Gastrocnemius medialis (tissue), 4 donors: ENCODE measurements at places on chromosomes 6 and 20. TPM values are rescaled to one million over a fixed set of nuclear protein-coding genes. Genes with fewer than 3 reads are reported as not detected.
A peak's percentile ranks its signal among the peaks of the same experiment; 100 is the strongest.

C6orf47 gene
- total RNA-seq: 25.8 TPM

DNA sequence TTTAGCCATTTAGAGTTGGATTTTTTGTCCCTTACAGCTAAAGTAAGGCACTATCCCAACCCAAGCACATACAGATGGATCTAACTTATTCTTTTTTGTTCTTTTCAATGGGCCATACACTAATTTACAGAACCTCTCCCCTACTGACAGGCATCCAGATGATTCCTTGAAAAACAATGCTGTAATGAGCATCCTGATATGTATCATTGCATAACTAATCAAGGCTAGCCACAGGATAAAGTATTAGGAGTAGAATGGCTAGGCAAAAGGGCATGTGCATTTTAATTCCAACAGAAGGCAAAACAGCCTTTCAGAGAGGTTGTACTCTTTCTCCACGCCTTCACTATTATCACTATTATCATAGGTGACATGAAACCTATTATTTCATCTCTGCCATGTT is 54.1 kb downstream of the ELOVL5 start:
- H3K4me3 ChIP-seq: no peak overlapping the region
- no peak overlapping the region for H3K27ac ChIP-seq
- H3K36me3 ChIP-seq: no peaks in the 10 kb centered on the region
- no peaks in the 10 kb centered on the region for H3K4me1 ChIP-seq
- DNase-seq: no peak

DNA sequence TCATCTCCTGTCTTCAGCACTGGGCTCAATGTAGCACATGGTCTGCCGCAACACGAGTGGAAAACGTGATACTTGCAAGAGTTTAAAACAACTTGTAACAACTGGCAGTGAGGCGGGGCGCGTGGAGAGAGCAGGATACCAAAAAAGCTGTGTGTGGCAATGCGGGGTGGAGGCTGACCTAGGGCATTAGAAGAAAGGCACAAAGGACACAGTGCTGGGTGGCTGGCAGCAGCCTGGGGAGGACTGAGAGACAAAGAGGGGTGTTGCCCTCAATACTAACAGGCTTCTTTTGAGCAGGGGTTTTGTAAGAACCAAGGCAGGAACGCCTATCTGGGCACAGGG is 1.5 kb upstream of the GFOD1 start:
- no peak overlapping the region for H3K27ac ChIP-seq
- no peak for DNase-seq
- no peaks in the 10 kb centered on the region for H3K27me3 ChIP-seq
- H3K4me1 ChIP-seq: peaks cover 19% of the 10 kb centered on the region

OR14J1 gene
- not detected for total RNA-seq

DNA sequence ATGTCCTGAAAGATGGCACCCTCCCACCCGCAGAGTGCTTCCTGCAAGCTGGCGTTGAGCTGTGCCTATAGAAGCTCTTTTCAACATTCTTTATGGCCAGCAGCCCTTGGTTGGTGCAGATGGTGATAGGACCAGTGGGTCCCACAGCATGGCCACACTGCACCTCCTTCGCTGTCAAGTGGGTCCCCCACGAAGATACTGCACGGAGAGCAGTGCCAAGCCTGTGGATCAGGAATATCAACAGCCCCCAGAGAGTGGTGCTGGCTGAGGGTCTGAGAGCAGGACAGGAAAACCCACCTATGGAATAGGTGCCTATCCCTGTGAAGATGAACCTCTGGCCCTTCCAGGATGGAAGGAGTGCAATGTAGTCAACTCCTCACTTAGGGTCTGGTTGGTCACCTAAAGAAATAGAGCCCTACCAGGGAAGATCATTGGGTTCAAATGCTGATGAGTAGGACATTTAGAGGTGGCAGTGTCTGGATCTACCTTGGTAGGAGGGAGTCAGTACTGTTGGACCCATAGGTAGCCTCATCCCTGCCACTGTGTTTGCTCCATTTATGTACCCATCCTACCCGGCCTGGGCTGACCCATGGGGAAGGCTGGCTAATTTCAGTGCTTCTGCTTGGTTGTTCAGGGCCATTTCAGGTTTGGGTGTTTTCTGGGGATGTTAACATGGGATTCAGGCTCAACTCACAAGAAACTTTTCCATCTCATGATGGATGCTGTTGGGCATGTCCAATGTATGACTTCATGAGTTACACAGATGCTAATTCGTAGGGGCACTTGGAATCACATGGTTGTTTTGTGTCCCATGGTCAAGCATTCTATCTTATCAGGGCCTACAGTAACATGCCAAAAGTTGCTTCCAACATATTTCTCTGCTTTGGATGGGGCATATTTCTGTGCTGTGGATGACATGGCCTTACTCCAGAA is 33.4 kb upstream of the MICB start:
- no peaks in the 10 kb centered on the region for H3K27me3 ChIP-seq
- H3K4me1 ChIP-seq: peaks cover 3% of the 10 kb centered on the region
- H3K4me3 ChIP-seq: peak overlapping the region; percentile 56
- no peak overlapping the region for H3K27ac ChIP-seq
